ENCODE measurements at places on chromosomes 16 and 17.

- peak; percentile 49 for DNase-seq
These were observed 134.1 kb downstream of the IRF8 start for GRCh38 chr16:86033016-86033474.

- DNase-seq, result peak; percentile 34
These were observed 24.0 kb downstream of the TMC6 start for GRCh38 chr17:78104540-78104941.

DNA sequence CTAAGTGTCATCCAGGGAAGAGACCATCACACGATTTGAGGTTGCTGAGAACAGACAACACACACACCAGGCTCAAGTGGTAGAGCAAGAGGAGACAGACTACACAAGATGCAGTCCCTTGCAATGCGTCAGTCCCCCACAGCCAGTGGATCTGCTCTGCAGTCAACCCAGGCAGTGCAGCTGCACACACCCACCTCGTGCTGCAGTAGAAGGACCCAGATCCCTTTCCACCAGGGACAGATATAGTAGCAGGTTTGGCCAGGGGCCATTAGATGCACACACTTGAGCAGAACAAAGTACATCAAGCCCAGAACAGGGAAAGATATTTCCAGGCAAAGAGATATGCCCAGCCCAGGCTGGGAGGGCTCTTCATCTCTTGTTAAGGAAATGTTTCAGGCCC lies 112.9 kb downstream of the GRIN2A start:
- DNase-seq, result no peak

DNA sequence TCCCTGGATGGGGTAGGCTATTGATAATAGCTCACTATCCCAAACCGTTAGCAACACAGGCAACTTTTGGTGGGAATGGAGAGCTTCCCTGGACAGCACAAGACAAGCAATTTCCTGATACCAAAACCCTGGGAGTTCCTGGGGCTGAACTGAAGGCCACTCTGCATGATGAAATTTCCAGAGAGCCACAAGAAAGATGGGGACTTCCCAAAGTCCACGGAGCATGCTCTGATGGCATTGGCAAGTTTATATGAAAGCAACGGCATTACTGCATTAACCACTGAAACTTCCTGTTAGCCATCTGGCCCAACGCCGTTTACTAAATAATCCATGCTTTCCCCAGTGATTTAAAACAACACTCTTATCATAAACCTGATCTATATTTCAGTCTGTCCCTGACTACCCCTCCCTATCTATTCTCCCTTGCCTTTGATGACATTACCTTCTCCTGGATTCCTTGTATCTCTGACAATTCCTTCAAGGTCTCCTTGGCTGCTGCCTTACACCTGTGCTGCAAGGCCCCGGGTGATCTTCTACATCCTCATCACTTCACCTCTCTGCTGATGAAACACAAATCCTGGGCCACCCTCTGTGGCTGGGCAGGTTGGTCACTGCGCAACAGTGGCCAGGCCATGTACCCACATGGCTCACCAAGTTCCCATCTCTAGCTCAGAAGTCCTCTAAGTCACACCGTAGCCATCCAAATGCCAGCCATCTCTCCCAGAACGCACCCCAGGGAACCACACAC lies 108.5 kb upstream of the RCVRN start:
- DNase-seq, result no peak

GRCh38 chr17:81577278-81578000 lies 25.3 kb upstream of the FAAP100 start:
- peak; percentile 25 for DNase-seq

GRCh38 chr17:66357037-66357436 lies 54.6 kb downstream of the PRKCA start:
- DNase-seq, result no peak

DNA sequence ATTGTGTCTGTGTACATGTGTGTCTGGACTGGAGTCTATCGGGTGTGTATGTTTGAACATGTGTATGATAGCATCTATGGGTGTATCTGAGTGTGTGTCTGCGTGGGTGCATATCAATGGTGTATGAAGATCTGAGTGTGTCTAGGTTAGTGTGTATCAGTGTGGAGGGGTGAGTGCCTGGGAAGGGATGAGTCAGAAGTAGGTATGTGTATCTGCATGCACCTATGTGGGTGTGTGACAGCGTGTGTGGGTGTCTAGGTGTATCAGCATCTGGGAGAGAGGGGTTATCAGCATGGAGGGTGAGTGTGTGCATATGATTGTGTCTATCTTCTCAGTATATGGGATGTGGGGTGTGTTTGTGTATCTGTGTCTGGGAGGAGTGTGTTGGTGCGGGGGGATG lies 58.2 kb upstream of the LHX1 start:
- no peak for DNase-seq

DNA sequence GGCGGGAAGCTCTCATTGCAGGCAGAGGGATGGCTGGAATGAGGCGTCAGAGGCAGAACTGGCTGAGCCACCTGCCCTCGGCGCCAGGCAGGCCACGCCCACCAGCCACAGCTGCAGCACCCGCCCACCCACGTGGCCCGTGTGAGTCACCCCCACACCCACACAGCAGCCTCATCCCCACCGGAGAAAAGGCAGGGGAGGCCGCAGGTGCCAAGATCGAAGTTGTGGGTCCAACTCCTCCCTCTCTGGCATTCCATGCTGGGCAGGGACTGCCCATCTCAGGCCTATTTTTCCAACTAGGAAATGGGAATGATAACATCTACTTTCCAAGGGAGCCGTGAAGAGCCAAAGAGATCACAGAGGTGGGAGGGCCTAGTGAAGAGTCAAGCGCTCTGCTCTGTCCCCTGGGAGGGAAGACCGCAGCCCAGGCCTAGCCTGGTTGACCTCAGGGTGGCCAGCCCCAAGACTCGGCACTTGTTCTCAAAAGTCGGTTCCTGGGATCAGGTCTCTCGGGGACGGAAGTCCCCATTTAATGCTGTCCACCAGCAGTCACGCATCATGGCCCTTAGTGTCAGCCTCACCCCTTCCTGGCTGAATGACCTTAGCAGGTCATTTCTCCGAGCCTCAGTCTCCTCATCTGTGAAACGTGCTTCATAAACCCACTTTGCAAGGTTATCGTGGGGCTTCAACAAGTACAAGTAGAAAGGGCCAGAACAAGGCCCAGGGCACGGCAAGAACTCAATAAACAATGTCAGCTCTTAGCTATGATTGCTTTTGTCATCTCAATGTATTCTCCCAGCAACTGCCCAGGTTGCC lies at the start of gene TRPV3:
Gene TRPV3, minus strand, starts transcription at position 45 of the 816 bp plus-strand sequence. CDS start 2,962 bp downstream, outside the sequence.
- peak; percentile 24 for DNase-seq

GRCh38 chr17:31509805-31510177 lies 118.3 kb downstream of the RAB11FIP4 start:
- no peak for DNase-seq

GRCh38 chr17:78535273-78536197 lies 41.7 kb downstream of the DNAH17 start:
- DNase-seq, result no peak

GRCh38 chr17:15384142-15384787 lies 42.9 kb upstream of the TEKT3 start:
- DNase-seq, result no peak

GRCh38 chr17:27379888-27380533 lies 76.2 kb upstream of the KSR1 start:
- no peak for DNase-seq

DNA sequence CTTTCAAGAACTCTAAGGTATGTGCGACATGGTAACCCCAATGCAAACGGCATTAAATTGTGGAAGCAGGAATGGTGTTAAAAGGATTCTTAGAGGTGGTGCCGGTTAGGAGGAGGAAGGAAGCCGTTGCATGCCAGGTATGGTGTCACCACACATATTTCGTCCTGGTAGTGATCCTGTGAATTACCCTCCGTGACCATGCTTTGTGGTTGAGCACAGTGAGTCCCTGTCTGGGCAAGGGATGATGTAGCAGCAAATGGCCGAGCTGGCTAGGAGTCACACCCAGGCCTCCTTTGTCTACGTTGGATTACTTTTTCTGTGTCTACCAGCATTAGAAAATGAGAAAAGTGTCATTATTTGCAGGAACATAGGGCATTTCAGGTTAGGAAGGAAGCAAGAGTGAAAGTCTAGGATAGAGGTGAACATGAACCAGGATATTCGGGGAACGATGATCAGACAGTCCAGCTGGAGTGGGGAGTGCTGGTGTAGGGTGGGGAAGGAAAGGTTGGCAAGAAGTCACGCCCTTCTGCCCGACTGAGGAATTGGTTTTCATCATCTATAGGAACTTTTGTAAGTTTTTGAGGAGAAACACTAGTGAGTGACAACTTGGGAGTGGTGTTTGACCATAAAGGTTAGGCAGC lies 123.5 kb downstream of the PRKCA start:
- no peak for DNase-seq

DNA sequence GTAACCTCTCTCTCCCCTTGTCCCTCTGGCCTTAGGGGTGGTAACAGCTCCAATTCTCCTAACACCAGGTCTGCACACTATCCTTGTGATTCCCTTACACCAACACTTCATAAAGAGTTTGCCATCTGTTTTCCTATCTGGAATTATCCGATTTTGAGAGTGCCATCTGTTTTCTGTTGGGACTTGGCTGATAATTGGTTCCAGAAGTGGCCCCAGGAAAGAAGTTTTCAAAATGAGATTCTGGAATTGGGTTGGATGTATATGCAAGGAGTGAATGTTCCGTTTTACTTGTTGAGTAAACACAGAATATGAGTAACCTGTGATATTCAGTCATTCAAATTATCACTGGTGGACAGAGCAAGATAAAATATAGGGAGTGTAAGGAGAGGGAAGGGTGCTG lies 134.1 kb upstream of the HS3ST3A1 start:
- DNase-seq, result no peak
